ENCODE measurements at places on chromosomes 1 and 21. TPM values are rescaled to one million over a fixed set of nuclear protein-coding genes. Genes with fewer than 3 reads are reported as not detected.

AGL gene
- total RNA-seq = 10.5 TPM

GRCh38 chr1:32311709-32312393 lies 20.0 kb downstream of the HDAC1 start:
- DNase-seq = no peak
- peaks cover 8% of the 10 kb centered on the region for H3K36me3 ChIP-seq
- no peaks in the 10 kb centered on the region for H3K27me3 ChIP-seq
- no peak overlapping the region for H3K4me3 ChIP-seq
- H3K4me1 ChIP-seq = peaks cover 50% of the 10 kb centered on the region
- H3K27ac ChIP-seq = peak overlapping the region; percentile 88

GRCh38 chr1:226490426-226490809 lies 58.1 kb upstream of the STUM start:
- no peak overlapping the region for H3K27ac ChIP-seq
- peaks cover 51% of the 10 kb centered on the region for H3K27me3 ChIP-seq
- H3K4me1 ChIP-seq = peaks cover 23% of the 10 kb centered on the region
- no peaks in the 10 kb centered on the region for H3K36me3 ChIP-seq

GRCh38 chr1:156797212-156797871 lies 19.3 kb downstream of the SH2D2A start:
- peaks cover 8% of the 10 kb centered on the region for H3K36me3 ChIP-seq
- H3K27me3 ChIP-seq = no peaks in the 10 kb centered on the region
- H3K4me3 ChIP-seq = no peak overlapping the region
- DNase-seq = no peak
- H3K4me1 ChIP-seq = peaks cover 28% of the 10 kb centered on the region

DNA sequence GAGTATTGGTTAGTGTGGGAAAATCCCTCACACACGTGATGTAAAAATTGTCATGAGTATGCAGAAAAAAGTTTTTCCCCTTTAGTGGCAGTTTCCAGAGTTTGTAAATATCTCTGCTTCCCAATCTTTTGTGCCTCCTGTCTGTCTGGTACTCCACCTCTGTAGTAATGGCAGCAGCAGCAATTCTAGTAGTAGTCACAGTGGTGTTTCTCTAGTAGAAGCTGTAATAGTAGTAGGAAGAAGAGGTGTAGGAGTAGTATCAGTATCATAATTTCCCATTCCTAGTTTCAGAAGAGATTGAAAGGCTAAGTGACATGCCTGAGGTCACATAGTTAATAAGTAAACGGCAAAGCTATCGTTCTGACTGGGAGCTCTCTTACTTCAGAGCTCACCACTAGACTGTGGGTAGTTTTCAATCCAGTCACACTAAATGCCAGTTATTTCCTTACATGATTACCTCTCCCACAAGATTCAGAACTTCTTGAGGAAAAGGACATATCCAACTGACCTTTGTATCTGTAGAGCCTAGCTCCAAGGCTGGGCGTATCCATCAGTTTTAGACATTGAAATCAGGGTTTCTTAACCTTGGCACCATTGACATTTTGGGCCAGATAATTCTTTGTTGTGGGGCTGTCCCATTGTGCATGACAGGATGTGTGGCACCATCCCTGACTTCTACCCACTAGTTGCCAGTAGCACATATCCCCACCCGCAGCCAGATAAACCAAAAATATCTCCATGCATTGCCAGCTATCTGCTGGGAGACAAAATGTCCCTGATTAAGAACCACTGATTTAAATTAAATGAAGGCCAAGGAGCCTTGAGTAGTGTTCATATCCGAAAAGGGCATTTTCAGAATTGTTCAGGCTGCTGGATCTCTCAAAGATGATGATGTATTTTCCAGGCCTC lies 135.9 kb downstream of the FGGY start:
- no peaks in the 10 kb centered on the region for H3K4me1 ChIP-seq
- no peak overlapping the region for H3K4me3 ChIP-seq
- no peak for DNase-seq
- no peaks in the 10 kb centered on the region for H3K36me3 ChIP-seq

GRCh38 chr21:37435120-37435519 lies 68.5 kb downstream of the DYRK1A start:
- no peak for DNase-seq
- H3K27ac ChIP-seq = no peak overlapping the region
- no peak overlapping the region for H3K4me3 ChIP-seq
- no peaks in the 10 kb centered on the region for H3K27me3 ChIP-seq

GRCh38 chr1:198121056-198121826 lies 35.6 kb upstream of the NEK7 start:
- peaks cover 4% of the 10 kb centered on the region for H3K27me3 ChIP-seq
- H3K4me3 ChIP-seq = no peak overlapping the region
- DNase-seq = no peak

GCSAML gene
- total RNA-seq = 1.7 TPM

CRP gene
- not detected for total RNA-seq

DNA sequence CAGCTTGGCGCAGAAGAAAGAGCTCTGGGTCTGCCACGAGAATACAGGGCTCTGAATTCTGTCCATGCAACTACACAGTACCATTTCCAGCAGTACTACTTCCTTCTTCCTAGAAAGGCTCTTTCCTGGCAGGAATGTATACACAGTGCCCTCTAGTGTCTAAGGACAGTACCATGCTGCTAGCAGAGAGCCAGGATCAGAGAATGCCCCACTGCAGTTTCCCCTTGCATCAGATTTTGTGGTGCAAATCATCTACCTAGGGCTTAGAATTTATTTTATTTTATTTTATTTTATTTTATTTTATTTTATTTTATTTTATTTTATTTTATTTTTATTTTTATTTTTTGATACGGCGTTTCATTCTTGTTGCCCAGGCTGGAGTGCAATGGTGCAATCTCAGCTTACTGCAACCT lies 50.8 kb downstream of the PAX7 start:
- DNase-seq = no peak
- H3K4me3 ChIP-seq = no peak overlapping the region
- H3K4me1 ChIP-seq = no peaks in the 10 kb centered on the region
- no peaks in the 10 kb centered on the region for H3K36me3 ChIP-seq
- H3K27me3 ChIP-seq = peaks cover 45% of the 10 kb centered on the region

GRCh38 chr1:51063121-51063520 lies 38.9 kb upstream of the C1orf185 start:
- H3K36me3 ChIP-seq = peaks cover 4% of the 10 kb centered on the region
- no peak overlapping the region for H3K27ac ChIP-seq
- no peaks in the 10 kb centered on the region for H3K4me1 ChIP-seq
- DNase-seq = no peak

DNA sequence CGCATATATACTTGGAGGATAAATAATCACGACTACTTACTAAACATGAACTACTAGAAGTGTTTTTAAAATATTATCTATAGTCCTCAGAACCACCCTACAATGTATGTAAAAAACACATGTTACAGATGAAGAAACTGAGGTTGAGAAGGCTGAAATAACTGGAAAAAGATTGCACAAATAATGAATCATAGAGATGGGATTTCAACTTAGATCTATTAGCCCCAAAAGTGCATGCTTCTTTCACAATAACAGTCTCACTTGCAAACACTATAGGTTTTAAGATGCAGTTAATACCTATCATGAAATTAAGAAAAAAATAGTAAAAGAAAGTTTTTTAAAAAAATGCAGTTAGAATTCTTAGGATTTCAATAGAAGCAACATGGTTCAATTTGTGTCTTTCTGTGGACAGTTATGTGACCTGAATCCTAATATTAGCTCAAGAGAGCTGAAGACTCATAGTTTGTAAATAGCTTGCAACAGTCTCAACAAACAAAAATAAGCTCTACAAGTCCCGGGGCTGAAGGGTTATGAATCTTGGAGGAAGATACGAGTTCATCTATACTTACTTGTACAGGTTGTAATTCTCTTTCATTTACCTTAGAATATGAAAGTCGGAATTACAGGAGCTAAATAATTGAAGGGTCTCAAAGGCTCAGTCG lies 58.6 kb upstream of the NTPCR start:
- H3K4me1 ChIP-seq = peaks cover 5% of the 10 kb centered on the region
- H3K27me3 ChIP-seq = peaks cover 6% of the 10 kb centered on the region
- no peak overlapping the region for H3K27ac ChIP-seq
- no peaks in the 10 kb centered on the region for H3K36me3 ChIP-seq

DNA sequence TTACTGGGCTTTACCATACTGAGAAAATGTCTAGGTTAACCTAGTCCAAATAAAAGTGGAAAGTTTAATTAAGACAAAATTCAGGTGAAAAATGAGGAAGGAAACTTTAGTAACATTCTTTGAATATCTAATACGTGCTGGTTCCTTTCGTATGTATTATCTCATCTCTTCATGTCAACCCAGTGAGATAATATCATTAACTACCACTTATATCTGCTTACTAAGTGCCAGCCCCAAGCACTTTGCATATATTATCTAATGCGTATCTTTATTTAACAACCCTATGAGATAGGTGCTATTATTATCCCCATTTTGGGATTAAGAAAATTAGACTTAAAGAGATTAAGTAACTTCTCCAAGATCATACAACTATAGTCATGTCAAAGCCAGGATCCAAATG lies 12.5 kb upstream of the PLPP3 start:
- no peak overlapping the region for H3K27ac ChIP-seq
- DNase-seq = no peak
- H3K36me3 ChIP-seq = no peaks in the 10 kb centered on the region
- H3K4me3 ChIP-seq = no peak overlapping the region
- H3K27me3 ChIP-seq = peaks cover 5% of the 10 kb centered on the region

APOBEC4 gene
- not detected for total RNA-seq

GRCh38 chr1:50123071-50123470 lies 14.4 kb downstream of the ELAVL4 start:
- no peaks in the 10 kb centered on the region for H3K36me3 ChIP-seq
- no peak overlapping the region for H3K27ac ChIP-seq
- H3K4me1 ChIP-seq = peaks cover 2% of the 10 kb centered on the region
- H3K27me3 ChIP-seq = peaks cover 32% of the 10 kb centered on the region

DNA sequence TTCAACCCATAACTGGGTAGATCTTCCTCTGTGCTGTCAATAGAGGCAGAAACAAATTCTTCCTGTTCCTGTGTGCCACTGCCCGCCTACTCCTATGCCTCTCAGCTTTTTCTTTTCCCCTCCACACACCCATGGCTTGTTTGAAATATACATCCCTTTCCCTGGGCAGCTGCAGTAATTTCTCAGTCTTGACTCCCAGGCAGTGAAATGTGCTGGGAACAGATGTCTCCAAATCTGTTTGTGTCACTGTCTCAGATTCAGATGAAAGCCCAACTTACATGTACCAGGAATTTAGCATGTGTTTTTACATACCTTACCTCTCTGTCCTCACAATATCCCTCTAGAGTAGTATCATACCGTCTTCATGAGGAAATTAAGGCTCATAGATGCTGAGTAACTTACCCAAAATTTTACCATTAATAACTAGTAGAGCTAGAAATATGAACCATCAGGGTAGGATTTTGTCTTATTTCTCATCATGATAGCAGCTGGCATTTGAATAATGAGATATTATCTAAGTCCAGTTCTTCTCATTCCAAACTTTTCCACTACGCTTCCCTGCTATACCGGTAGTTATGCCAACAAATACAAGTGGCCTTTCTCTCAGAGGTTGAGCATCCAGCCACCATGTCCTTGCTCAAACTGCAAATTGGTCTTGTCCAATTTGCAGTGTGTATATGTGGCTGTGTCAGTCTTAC lies 4.7 kb upstream of the VASH2 start:
- H3K4me3 ChIP-seq = no peak overlapping the region
- peaks cover 5% of the 10 kb centered on the region for H3K4me1 ChIP-seq
- peaks cover 28% of the 10 kb centered on the region for H3K27me3 ChIP-seq
- DNase-seq = no peak

- H3K27me3 ChIP-seq = no peaks in the 10 kb centered on the region
- no peaks in the 10 kb centered on the region for H3K4me1 ChIP-seq
- no peaks in the 10 kb centered on the region for H3K36me3 ChIP-seq
- no peak overlapping the region for H3K27ac ChIP-seq
These were observed 566.8 kb upstream of the USP24 start for GRCh38 chr1:55781944-55782482.

DNA sequence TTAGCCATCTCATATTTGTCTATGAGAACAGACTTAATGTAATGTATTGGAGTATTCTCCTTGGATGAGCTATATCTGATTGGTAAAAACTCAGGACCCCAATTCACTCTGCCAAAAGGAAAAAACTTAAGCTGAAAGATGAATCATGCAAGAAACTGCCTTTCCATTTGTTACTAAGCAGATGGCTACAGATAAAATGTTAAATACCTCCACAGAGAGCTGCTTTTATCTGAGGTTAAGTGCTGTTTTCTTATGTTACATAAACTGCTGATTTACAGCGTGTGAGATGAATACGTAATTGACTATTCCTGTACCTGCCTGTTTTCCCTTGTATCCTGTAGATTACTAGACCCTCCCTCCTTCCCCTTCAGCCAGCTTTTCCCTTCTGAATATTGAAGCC lies 49.3 kb downstream of the CLCA4 start:
- no peaks in the 10 kb centered on the region for H3K27me3 ChIP-seq
- H3K27ac ChIP-seq = no peak overlapping the region
- H3K4me1 ChIP-seq = no peaks in the 10 kb centered on the region
- no peak overlapping the region for H3K4me3 ChIP-seq

- peaks cover 15% of the 10 kb centered on the region for H3K4me1 ChIP-seq
- no peak overlapping the region for H3K27ac ChIP-seq
- peaks cover 2% of the 10 kb centered on the region for H3K36me3 ChIP-seq
- no peak for DNase-seq
- no peaks in the 10 kb centered on the region for H3K27me3 ChIP-seq
- no peak overlapping the region for H3K4me3 ChIP-seq
These were observed 31.5 kb upstream of the CLIC4 start for GRCh38 chr1:24713736-24714135.

DNA sequence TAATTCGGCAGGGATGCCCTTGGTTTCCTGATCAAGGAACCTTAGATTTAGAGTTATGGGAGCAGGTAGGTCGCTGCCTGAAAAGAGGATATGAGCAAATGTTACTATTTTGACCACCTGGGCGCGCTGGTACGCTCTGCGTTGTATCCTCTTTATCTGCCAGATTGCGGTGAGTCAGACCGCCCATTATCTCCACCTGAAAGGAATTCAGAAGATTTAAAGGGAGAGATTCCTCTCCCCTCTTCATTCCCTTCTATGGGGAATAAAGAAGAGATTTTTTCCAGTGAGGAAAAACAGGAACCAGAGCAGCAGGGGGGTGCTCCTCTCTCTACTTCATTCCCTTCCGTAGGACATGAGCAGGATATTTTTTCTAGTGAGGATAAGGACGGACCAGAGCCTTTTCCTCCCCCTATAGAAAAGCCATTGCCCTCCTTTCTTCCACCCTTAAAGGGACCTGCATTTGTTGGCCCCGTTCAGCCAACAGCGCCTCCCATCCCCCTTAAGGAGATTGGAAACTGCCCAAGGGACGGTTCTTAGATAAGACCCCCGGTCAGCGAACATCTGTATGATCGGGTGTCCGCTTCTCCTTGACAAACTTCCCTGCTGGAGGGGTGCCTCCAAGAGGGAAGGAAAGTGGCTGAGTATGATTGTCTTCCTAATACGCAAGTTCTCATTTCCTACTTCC lies 34.1 kb downstream of the CLCA1 start:
- H3K27me3 ChIP-seq = peaks cover 35% of the 10 kb centered on the region
- DNase-seq = no peak
- peaks cover 9% of the 10 kb centered on the region for H3K4me1 ChIP-seq
- H3K36me3 ChIP-seq = no peaks in the 10 kb centered on the region
- peak overlapping the region; percentile 84 for H3K4me3 ChIP-seq

FCRL1 gene
- total RNA-seq = 1.0 TPM

All from T-helper 17 cell (primary cell).